ENCODE measurements at places on chromosomes 4 and X.

DNA sequence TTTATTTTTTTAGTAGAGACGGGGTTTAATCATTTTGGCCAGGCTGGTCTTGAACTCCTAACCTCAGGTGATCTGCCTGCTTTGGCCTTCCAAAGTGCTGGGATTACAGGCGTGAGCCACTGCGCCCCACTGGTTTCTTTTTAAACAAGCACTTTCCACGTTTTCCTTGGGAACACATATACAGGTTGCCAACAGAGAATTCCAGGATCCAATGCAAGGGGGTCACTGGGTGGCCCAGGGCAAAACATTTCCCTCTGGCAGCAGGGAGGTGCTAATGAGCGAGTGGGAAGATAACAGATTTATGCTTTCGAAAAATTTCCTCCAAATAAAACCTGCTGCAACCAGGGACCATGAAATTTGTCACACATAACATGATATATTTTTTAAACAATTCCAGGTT lies 41.1 kb downstream of the ADRA2C start:
- no peak for DNase-seq

- DNase-seq = no peak
Measured at GRCh38 chr4:4984186-4984585, 35.1 kb downstream of the CYTL1 start.

GRCh38 chrX:122133478-122133877 lies 1050.6 kb upstream of the GRIA3 start:
- DNase-seq = no peak

DNA sequence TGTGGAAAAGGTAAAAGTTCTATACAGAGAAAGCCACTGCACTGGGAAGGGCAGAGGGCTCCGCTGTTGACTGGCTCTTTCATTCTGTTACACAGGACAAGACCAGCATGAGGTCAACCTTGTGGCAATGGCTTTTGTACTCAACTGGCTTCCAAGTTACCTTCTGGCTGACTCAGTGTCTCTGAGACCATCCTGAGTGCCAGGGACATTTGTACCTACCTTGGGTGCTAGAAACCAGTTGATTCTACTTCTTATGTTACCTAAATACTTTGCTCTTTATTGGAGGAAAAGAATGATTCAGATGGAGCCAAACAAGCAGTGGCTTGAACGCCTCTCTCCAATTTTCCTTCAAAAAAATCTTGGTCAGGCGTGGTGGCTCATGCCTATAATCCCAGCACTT lies 123.2 kb downstream of the RBM47 start:
- DNase-seq = no peak

DNA sequence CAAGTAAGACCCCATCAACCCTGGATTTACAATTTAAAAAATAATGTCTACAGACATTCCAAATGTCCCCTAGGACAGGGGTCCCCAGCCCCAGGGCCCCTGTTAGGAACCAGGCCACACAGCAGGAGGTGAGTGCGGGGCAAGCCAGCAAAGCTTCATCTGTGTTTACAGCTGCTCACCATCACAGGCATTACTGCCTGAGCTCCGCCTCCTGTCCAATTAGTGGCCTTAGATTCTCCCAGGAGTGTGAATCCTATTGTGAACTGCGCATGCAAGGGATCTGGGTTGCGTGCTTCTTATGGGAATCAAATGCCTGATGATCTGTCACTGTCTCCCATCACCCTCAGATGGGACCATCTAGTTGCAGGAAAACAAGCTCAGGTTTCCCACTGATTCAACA lies 146.1 kb downstream of the ATP10D start:
- no peak for DNase-seq

GRCh38 chr4:151530783-151531182 lies 121.8 kb downstream of the FHIP1A start:
- DNase-seq = no peak

GRCh38 chrX:97372001-97372766 lies 488.5 kb downstream of the RPA4 start:
- DNase-seq = no peak

DNA sequence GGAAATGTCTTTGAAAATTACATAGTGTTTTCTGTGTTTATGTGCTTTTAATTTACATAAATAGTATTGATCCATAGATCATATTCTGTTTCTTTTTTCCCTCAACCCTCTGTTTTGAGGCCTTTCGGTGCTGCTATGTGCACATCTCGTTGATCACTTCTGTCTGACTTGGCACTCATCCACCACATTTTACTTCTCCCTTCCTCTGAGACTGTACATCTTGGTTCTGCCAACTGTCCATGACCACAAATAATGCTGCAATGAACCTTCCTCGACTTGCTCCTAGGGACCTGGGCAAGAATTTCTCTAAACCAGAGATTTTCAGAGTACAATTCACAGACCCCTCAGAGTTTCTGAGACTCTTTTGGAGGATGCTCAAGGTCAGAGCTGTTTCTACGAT lies 74.4 kb downstream of the RTL5 start:
- no peak for DNase-seq

- DNase-seq = no peak
Measured at GRCh38 chr4:6657242-6658208, 17.0 kb downstream of the MRFAP1 start.

DNA sequence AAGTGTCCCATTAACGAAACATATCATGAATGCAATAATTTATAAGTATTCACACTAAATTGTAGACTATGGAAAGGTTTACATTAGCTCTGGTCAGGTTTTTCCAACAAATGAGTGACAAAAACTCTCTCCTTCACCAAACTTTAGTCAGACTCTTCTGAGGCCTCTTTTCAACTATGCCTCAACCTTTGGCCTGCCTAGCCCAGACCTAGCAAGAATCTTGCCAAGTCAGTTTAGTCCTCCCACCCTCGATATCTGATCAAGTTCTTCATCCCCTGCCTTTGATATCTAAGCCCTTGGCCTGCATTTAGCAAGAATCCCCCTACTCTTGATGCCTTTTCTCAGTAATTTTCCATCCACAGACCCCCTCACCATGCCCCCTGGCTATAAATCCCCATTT lies 37.9 kb downstream of the CCDC158 start:
- DNase-seq = no peak

GRCh38 chr4:176134670-176135069 lies 60.7 kb downstream of the SPATA4 start:
- DNase-seq = no peak

GRCh38 chr4:20217951-20218350 lies 33.8 kb upstream of the SLIT2 start:
- DNase-seq = no peak

- DNase-seq = no peak
Measured at GRCh38 chr4:84644087-84644486, 61.2 kb downstream of the CDS1 start.

- DNase-seq = no peak
Measured at GRCh38 chrX:118502161-118502789, 6.7 kb downstream of the DOCK11 start.

DNA sequence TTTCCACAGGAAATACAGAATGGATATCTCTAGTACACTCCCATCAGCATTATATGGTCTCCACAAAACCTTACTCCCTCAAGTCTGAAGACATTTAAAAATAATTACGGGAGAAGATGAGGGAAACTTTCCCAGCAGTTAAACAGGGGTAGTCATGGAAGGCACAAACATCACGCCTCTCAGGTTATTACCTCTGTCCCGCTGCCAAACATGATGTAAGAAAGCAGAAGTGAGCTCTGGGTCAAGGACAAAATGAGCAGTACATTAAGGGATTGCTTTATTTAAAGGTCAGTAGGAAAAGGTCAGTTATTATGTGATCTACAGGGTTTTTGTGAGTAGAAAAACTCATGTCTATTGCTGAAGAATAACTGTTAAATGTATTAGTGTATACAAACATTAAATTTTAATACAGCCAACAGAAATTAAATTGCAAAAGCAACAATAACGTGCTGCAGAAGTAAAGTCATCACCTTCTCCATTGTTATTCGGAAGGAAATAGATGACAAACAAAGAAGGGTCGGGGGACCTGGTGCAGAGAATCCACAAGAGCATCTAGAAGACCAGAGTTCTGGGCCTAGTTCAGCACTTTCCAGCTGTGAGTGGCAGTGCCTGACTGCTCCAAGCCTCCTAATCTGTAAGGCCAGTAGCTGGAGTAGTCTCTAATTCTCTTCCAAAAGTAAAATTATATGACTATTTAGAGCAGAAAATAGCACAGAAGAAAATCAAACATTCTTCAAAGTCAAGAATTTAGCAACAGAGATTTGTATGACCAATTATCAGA lies 171.2 kb downstream of the PPP3CA start:
- no peak for DNase-seq

- DNase-seq = no peak
Measured at GRCh38 chr4:184376126-184376838, 98.1 kb downstream of the IRF2 start.

DNA sequence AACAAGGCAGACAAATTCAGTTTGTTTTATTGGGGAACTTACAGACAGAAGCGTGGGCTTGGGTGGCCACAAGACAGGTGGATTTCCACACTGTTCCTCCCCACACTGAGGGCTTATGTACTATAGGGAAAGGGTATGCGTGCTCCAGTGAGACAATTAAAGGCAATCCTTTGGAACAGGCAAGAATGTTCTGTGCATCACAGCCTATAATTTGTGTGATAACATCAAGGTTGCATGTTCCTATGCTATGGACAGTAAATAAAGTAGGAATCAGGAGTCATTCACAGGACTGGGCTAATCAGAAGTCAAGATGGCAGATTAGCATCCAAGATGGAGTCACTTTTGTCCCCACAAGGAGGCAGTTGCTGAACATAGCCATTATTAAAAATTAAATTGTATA lies 84.6 kb upstream of the TRIM2 start:
- no peak for DNase-seq

DNA sequence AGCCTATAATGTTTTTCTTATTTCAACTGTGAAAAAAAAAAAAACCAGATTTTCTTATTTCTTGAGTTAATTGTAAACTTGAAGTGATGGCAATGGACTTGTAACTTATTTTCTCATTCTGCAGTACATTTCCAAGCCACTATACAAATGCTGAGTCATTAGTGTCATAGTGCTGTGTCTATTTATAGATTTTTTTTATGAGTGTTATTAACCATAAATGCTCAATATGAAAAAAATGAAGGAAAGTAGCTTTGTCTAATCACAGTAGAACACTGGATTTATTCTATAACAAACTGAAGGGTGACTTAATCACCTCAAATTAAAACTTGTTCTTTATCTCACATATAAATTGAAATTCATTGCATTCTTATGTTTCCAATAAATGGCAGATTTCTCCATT lies 718.6 kb downstream of the CCSER1 start:
- no peak for DNase-seq

DNA sequence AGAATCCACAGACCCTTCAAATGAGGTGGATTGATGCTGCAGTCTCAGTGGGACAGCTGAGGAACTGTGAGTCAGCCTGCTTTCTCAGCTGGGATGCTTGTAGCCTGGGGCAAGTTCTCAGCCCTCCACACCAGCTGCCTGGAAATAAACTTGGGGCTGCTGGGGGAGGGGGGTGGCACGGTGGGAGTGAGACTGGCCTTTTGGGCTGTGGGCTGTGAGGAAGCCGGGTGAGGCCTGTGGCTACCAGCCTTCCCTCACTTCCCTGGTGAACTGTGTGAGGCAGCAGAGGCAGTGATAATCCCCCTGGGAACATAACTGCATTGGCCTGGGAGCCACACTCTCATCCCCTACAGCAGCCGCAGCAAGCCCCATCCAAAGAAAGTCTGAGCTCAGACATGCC lies 114.5 kb upstream of the GUCY1A1 start:
- DNase-seq = no peak

- DNase-seq = no peak
Measured at GRCh38 chr4:26748811-26749210, 111.8 kb upstream of the STIM2 start.

DNA sequence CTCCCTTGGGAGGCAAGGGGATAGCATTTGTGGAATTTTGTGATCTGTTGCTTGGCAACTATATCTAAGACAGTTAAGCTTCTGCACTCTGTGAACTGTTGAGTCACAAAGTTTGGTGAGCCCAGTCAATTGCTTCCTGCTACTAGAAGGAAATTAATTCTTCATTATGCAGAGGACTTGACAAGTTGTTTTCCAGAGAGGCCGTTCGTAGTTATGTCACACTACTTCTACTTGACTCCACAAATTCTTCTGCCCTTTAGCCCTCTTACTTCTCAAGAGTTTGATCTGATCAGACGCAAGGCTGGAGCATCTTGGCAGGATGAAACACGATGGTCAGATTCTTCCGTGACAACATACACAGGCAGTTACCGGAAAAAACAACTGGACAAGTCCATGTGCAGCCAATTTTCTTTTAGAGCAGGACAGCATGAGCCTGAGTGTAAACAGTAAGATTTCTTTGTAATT lies at the start of gene C4orf51:
Gene C4orf51 (plus strand): TSS at position 156 of the 465 bp plus-strand sequence. CDS start 58 bp downstream, at position 214.
- DNase-seq = no peak

GRCh38 chr4:119299260-119299671 lies 22.7 kb downstream of the FABP2 start:
- no peak for DNase-seq

- no peak for DNase-seq
Measured at GRCh38 chr4:153369021-153369420, 24.5 kb downstream of the MND1 start.

GRCh38 chrX:97564496-97564895 lies 680.8 kb downstream of the RPA4 start:
- no peak for DNase-seq

GRCh38 chr4:53191997-53192396 lies 173.9 kb downstream of the SCFD2 start:
- DNase-seq = no peak

GRCh38 chr4:10056334-10057022 lies 35.2 kb upstream of the SLC2A9 start:
- no peak for DNase-seq

GRCh38 chr4:13538427-13538973 lies 5.8 kb downstream of the NKX3-2 start:
- no peak for DNase-seq

GRCh38 chrX:70129816-70130215 lies 3.4 kb upstream of the IGBP1 start:
- no peak for DNase-seq

GRCh38 chr4:78510681-78511080 lies 40.9 kb upstream of the ANXA3 start:
- DNase-seq = no peak

GRCh38 chr4:184722798-184723197 lies 11.1 kb downstream of the CENPU start:
- DNase-seq = no peak

DNA sequence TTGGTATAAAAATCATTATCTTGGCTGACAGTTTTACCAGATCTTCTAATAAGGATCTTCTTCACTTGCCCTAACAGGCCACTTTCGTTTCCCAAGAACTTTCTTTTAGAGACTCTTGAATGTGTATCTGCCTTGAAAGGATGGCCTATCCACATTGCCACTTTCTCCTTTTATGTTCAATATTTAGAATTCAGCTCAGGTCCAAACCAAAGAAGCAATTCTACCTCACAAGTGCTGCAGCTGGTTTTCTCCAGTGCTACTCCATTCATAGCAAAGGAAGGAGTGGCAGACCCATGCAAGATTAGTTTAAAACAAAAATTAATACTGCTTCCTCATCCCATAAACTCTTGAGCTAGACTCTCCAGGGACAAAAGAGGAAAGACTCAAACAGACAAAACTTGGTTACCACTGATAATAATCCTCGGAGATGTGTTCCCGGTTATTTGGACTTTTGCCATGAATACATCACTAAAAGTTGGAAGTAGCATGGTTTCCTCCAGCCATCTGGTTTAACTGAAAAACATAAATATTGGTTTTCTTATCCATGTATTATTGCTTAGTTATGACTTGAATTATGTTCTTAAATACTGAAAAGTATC lies 401.8 kb downstream of the PABPC4L start:
- DNase-seq = no peak

- DNase-seq = no peak
Measured at GRCh38 chr4:80927420-80927819, 103.1 kb upstream of the BMP3 start.

GRCh38 chr4:48578132-48578968 lies 88.3 kb downstream of the ZAR1 start:
- no peak for DNase-seq

Data from stimulated activated CD8-positive, alpha-beta memory T cell treated with anti-CD3 and anti-CD28 coated beads, Interleukin-15, amount 100 ng/mL, for 24 hours (primary cell).